ENCODE measurements at places on chromosomes 5 and 9.
A peak's percentile ranks its signal among the peaks of the same experiment; 100 is the strongest.

DNA sequence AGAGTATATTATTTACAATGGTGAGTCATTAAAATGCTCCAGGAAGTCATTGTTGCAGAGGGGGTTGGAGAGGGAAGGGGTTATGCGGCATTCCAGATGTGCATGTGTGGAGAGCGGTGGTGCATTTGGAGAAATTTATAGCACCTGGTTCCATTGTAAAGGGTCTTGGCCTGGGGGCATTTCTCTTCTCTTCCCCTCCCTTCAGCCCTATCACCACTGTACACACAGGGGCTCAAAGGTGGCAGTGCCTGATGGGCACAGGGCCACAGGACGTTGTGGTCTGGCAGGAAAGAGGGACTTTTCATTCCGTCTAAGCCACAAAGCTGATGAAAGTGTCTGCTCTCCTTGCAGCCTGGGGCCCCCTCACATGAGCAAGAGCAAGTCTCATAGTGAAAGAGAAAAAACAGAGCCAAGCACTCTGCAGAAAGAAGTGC is 442.4 kb upstream of the ZNF462 start:
- peak; percentile 90 for DNase-seq

DNA sequence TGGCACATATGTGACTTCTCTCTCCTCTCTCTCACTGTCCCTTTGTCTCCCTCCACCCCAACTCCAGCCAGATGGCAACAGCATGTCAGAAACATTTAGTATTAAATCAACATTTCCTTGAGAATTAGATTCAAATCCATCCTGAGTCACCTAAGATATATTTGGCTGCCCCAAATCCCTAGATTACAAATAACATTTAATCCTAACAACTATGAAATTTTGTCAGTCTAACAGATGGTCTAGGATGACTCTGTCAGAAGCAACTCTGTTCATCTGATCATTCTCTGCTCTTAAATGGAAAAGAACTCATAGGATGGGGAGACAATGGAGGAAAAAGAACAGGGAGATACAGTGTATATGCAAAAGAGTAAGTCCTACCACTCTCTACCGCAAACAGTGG is 201.2 kb downstream of the TSSK1B start:
- no peak for DNase-seq

DNA sequence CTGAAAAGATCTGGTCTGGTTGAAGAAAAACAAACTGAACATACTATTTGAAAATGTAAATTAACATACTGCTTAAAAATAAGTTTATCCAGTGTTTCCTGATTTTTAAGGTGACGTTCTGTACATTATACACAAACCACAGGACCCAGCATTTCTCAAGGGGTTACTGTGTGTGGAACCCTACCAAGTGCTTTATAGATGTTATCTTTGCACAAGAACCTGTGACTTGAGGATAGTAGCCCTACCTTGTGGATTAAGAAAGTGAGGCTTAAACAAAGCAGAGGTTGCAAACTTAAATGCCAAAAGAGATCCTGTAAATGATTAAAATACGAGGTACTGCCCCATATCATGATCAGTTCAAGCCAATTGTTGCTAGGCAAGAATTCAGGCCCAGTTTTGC is 4.7 kb downstream of the KLF9 start:
- DNase-seq, result no peak

GRCh38 chr5:110356677-110357076 is 369.8 kb downstream of the TMEM232 start:
- DNase-seq, result no peak

- no peak for DNase-seq
Observed at GRCh38 chr5:173950829-173951228, 38.1 kb upstream of the C5orf47 start.

DNA sequence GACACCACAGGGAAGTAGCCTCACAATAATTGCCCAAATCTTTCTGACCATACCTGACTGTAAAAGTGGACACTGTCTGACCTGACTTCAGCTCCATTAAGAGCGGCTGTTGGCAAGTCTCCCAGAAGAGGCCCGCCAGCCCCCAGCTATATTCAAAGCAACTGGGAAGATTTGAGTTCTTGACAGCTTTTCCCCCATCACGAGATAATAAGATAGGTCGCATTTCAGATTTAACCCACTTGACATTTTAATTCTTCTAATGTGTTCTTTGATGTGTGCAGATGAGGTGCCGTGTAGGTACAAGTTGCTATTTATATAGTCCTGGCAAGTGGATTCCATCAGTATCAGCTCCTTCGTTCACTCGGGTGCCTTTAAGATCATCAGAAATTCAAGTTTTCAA is 345.7 kb downstream of the DRD1 start:
- DNase-seq, result no peak

DNA sequence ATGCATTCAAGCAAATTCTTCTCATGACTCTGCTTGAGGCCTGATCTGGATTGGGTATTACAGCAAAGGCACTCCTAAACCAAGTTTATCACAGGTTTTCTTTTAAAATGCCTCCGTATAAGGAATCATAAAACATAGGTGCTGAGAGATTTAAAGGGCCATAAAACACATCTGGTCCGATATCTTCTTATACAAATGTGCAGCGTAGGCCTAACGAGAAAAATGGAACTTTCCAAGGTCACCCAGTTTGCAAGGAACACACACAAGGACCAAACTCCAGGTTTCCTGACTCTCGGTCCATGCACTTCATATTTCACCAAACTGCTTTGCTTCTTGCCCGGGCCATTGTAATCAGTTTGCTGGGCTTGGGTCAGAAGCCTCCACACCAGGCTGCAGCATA is 22.1 kb downstream of the SH3RF2 start:
- no peak for DNase-seq

- DNase-seq, result no peak
Observed at GRCh38 chr5:76086095-76086494, 2.9 kb downstream of the SV2C start.

DNA sequence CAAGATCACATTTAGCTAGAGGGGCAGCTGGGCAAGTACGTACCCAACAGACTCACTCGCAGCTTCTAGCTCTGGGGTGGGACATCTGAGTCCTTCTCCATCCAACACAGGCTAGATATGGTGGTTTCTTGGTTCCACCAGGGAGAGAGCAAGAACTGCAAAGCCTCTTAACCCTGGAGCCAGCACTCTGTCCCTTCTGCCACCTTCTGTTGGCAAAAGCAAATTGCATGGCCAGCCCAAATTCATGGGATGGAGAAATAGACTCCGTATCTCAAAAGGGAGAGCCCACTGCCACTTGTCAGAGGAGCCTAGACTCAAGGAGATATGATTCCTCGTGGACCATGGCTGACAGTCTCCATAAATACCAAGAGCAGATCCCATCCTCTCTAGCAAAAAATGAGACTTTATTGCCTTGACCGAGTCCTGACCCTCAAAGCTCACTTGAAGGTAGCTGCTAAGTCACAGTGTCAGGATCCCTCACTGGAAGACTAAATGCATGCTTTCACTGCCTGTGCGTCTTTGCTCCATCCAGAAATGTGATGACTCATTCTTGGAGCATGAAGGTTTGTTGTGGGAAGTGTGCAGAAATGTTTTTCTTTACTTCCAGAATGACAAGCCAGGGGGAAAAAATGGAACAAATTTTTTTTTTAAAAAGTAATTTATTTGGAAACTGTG is 28.8 kb upstream of the ROR2 start:
- peak; percentile 61 for DNase-seq

- DNase-seq, result no peak
Observed at GRCh38 chr5:169954786-169955185, 25.5 kb downstream of the INSYN2B start.

DNA sequence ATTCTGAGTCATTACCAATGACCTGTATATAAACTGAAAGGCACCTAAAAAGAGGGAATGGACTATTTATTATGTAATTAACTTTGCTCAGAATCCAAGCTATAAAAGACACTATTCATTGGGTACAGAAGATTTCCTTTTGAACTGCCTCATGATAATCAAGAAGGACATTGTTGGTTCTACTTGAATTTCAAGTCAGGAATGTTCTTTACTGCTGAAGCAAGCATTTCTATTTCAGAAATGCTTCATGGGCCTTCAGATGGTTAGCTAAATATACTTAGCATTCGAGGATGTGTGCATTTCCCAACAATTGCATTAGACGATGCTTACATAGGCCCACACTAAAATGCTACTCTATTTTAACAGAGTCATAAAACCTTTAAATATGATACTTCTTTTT is 658.2 kb upstream of the DMAC1 start:
- no peak for DNase-seq

- peak; percentile 11 for DNase-seq
Observed at GRCh38 chr5:97111004-97111403, 31.4 kb downstream of the LIX1 start.

DNA sequence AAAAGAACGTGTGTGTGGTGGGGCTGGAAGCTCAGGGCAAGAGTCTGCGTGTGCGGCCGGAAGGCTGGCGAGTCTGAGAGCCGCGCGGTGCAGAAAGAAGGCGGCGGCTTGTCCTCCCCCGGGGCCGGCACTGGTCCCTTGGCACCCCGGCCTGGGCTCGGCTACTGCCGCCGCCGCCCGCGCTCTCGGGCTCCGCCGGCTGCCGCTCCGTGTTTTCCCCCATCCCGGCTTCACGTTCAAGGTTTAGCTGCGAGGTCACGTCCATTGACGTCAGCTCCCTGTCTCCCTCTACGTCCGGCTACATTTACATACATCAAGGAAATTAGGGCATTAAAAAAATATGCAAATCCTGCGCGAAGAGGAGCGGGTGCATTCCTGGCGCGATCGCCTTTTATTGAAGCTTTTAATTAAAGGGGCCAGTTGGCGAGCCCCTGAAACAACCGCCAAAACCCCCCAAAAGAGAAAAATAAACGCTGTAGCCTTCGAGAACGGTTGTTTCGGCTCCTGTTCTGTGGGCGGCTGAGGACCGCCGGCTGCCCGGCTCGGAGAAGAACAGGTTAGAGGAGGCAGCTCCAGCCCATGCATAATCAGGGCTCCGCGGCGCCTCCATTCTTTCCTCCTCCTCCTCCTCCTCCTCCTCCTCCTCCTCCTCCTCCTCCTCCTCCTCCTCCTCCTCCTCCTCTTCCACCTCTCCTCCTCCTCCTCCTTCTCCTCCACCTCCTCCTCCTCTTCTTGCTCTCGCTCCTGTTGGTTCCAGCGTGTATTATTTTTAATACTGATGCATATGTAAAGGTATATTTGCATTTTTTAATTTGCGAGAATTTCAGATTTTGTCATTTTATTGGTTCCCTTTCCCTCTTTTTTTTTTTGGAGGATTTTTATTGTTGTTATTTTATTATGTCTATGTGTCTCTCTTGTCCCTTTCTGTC is 207.0 kb downstream of the MEF2C start:
- peak; percentile 91 for DNase-seq

GRCh38 chr5:999724-1000123 is 8.9 kb upstream of the NKD2 start:
- no peak for DNase-seq

GRCh38 chr9:126166866-126167265 is 159.8 kb upstream of the MVB12B start:
- no peak for DNase-seq

- DNase-seq, result no peak
Observed at GRCh38 chr5:10762776-10763500, 1.9 kb upstream of the DAP start.

GRCh38 chr9:104142799-104143549 is 48.9 kb downstream of the SMC2 start:
- no peak for DNase-seq

- DNase-seq, result no peak
Observed at GRCh38 chr9:71048280-71048679, 73.1 kb downstream of the TRPM3 start.

GRCh38 chr5:36301858-36302603 is at the start of gene RANBP3L:
TSS of gene RANBP3L (minus strand) at chr5:36301902. CDS start at chr5:36301416, 486 bp downstream.
- DNase-seq, result peak; percentile 12

DNA sequence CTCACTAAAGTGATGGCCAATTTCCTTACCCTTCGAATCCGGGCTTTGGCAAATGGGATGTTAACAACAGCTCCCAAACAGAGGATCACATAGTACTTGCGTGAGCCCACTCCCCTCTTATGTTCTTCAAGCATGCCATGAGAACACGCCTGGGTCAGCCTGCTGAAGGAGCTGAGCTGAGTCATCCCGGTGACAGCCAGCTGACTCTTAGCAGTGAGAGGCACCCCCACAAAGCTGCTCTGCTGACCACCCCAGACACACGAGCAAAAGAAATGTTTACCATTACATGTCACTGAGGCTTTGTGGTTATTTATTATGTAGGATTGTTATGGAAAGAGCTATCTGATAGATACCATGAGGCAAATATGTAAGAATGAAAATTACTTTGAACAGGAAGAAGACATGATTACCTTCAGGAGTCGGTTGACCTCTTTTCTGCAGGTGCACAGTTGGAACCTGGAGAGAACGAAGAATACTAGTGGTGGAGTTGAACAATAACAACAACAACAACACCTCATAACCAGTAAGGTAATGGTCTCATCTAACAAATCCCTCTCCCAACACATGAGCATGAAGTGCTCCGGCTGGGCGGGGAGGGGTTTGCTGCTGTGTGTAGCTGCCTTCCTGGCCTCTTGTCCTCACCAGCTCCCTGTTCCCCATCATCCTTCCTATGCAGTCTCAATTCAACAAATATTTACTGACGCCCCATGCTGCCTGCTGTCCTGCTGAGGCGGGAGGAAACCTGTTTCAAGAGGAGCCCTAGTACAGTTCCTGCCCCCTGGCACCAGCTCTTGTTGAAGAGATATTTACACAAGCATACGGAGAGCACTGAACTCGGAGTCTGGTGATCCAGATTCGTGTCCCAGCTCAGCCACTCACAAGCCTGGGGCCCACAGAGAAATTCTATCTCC is 69.4 kb upstream of the LHFPL2 start:
- DNase-seq, result no peak

All from SW480 (cell line).